ENCODE measurements at places on chromosomes 6 and 20.

GRCh38 chr6:169589293-169589692 is 112.5 kb downstream of the WDR27 start:
- DNase-seq: no peak

GRCh38 chr6:30766461-30767157 is 22.3 kb upstream of the IER3 start:
- no peak for DNase-seq

- no peak for DNase-seq
These were observed 62.5 kb downstream of the PYGB start for GRCh38 chr20:25310268-25310920.

- no peak for DNase-seq
These were observed 9.1 kb upstream of the FOXP4 start for GRCh38 chr6:41536795-41537758.

DNA sequence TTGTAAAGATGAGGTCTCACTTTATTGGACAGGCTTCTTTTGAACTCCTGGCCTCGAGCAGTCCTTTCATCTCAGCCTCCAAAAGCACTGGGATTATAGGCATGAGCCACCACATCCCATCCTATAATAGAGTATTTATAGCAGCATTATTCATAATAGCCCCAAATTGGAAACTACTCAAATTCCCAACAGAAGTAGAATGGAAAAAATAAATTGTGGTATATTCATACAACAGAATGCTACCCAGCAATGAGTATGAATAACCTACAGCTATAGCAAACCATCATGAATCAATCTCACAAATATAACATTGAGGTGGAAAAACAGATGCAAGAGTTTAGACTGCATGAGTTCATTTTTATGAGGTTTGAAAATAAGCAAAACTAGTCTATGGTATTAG is 84.8 kb upstream of the BTBD3 start:
- no peak for DNase-seq

- DNase-seq: no peak
These were observed 143.5 kb upstream of the SUPT3H start for GRCh38 chr6:45521226-45521625.

DNA sequence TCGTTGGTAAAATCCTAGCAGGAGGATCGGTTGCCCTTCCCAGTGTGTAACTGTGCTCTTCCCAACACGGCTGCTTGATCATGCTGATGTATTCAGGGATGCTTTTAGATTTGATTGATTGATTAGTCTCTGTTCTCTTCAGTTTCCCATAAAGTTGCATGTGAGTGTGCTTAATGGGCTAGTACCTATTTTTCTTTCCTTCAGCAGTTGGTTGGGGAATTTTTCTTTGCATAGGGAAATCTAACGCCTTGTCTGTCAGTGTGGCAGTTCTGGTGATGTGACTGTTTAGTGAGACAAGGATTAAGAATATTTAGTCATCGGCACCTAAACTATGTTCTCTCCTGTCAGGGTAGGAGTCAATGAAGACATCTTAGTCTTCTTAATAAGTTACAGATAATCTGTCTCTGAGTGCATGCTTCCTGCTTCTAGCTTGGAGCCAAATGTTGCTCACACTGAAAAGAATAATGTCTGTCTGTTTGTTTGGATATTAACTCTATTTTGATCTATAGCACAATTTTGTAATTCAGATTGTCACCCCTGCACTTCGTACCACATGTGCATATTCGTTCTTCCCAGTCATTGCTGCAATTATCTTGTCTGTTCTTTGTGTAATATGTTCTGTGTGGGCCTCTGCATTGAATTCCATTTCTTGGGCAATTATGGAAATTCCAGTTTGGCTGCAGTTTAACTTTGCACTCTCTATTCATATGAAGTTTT is 169.9 kb downstream of the EDN1 start:
- no peak for DNase-seq
